ENCODE measurements at places on chromosomes 1 and 21. TPM values are rescaled to one million over a fixed set of nuclear protein-coding genes. Genes with fewer than 3 reads are reported as not detected.

The RUSC1 gene
- 13.8 TPM for total RNA-seq

The ZNF648 gene
- total RNA-seq, result 0.11 TPM

The ESRRG gene
- total RNA-seq, result 14.0 TPM

The OLFM3 gene
- 2.3 TPM for total RNA-seq

The KRTAP7-1 gene
- total RNA-seq, result not detected

The OR2L5 gene
- total RNA-seq, result not detected

The BECN2 gene
- total RNA-seq, result not detected

The TLR5 gene
- total RNA-seq, result 5.7 TPM
